ENCODE measurements at places on chromosomes 2 and 18.

DNA sequence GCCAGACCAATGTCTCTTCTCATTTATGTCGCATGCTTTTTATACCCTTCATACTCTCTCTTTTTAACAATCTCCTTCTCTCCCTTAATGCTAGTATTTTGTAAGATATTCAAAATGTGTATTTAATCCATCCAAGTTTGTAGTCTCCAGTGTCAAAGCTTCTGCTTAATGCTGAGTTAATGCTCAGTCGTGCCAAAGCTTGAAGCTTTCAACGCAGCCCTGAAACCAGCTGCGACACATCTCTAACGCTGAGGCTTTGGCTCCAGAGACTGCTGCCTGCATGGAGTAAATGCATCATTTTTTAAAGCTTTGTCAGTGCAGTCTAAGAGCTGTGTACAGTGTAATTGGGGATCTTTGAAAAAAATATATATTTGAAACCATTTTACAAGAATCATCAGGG lies 2108.8 kb upstream of the PIK3C3 start:
- no peak for DNase-seq

- DNase-seq, result no peak
These were observed 3.2 kb downstream of the NOTO start for GRCh38 chr2:73205611-73206010.

- no peak for DNase-seq
These were observed 5.2 kb downstream of the COPS8 start for GRCh38 chr2:237090906-237091305.

DNA sequence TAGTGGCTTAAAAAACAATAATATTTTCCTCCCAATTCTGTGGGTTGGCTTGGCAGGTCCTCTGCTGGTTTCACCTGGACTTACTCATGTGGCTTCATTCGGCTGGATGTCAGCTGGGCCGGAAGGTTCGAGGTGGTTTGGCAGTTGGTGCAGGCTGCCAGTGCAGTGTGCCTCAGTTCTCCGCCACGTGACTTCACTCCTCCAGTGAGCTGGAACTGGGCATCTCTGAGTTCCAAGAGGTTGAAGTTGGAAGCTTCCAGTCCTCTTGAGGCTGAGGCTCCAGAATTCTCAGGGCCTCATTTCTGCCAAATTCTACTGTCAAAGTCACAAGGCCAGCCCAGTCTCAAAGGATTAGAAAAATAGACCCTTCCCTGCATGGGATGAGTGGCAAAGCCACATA lies 83.4 kb upstream of the B3GNT7 start:
- DNase-seq, result no peak

- no peak for DNase-seq
These were observed 122.1 kb downstream of the PKP4 start for GRCh38 chr2:158578703-158579330.

DNA sequence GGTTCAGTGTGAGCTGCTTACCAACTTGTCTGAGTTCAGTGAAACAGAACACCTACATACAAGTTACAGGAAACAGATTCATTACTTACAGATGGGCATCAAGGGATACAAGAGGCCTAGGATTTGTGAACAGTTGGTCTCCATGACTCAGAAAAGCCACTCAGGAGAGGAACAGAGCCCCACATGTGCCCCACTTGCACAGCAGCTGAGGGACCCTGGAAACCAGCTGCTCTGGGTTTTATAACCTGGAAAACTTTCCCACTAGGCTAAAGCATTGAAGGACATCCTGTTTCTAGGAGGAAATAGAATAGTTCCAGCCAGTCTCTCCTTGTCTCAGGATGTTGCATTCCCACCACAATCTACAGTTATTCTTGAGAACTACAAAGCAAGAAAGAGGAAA lies 530.0 kb downstream of the ZNF804A start:
- no peak for DNase-seq

DNA sequence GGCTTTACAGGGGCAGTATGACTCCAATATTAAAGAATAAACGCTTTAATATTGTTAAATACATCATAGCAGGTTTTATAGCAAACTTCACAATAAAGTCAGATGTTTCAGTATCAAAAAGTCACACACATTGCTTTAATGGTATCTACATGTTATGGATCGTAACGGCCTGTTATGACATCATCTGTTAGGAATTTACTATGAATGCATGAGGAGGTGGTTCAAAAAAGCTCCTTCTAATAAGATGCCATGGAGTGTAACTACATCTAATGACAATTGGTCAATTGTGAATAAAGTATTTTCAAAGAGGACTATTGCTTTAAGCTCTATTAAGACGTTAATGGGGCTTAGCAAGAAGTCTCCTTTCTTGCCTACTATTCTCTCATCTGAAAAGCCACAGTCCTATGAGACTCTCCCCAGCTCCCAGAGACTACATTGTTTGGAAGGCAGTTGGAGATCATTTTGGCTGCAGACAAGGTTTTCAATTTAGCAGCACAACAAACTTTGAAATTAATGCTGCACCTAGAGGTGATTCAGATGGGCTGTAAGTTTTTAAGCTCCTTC lies 300.7 kb upstream of the MEIS1 start:
- DNase-seq, result no peak

Measured in posterior cingulate gyrus (tissue), 11 donors.